ENCODE measurements at places on chromosomes 2 and 18.
A peak's percentile ranks its signal among the peaks of the same experiment; 100 is the strongest.

DNA sequence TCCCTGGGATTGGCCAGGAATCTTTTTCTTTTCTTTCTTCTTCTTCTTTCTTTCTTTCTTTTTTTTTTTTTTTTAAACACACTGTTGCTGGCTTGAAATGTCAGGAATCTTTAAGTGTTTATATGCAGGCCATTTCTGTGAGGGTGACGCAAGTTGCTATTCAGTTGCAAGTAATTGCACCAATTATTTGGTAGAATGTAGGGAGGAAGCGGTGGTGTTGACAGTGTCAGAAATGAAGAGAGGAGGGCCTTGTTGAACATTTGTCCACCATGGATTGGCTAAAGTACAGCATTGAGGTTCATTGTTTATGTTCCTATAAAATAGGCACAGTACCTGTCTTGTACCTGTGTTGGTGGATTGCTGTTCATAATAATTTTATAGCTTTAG is 6.5 kb downstream of the RPIA start:
- no peak for DNase-seq

- no peak for DNase-seq
These were observed 70.8 kb upstream of the CTAGE1 start for GRCh38 chr18:22488554-22488953.

DNA sequence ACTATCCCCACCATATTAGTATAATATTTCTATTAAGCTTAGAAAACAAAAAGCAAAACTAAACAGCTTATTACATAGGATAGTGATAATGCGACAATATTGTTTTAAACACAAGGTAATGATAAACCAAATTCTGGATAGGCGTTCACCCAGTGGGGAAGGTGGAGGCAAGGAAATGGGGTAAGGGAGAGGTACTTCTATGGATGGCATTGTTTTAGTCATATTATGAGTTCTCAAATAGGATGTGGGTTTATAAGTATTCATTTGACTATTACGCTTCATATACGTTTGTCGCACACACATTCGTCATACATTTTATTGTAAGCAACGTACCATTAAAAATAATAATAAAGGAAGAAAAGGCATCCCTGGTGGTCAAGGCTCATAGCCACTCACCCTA is 88.8 kb upstream of the DNMT3A start:
- no peak for DNase-seq

- DNase-seq: peak; percentile 73
These were observed 79.0 kb downstream of the CIB4 start for GRCh38 chr2:26561918-26562810.

DNA sequence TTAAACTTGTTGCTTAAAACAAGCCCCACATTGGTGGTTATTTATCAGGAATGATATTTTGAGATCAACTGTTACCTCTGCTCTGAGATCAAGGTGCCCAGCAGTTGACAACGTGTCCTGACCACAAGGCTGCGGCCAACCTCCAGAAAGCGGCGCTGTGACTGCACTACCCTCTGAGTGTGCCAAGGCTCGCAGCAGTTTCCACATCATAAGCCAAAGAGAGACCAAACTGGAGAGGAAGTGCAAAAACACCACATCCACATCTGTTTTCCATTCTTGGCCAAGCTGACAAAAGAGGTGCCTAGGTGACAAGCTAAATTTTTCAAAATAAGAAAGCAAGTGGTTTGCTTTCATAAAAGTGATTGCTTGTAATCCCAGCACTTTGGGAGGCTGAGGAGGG is 410.8 kb upstream of the POU3F3 start:
- peak; percentile 37 for DNase-seq

GRCh38 chr2:230914886-230915285 is 10.2 kb downstream of the GPR55 start:
- DNase-seq: peak; percentile 22

GRCh38 chr2:97988722-97989121 is 7.0 kb downstream of the TMEM131 start:
- no peak for DNase-seq

DNA sequence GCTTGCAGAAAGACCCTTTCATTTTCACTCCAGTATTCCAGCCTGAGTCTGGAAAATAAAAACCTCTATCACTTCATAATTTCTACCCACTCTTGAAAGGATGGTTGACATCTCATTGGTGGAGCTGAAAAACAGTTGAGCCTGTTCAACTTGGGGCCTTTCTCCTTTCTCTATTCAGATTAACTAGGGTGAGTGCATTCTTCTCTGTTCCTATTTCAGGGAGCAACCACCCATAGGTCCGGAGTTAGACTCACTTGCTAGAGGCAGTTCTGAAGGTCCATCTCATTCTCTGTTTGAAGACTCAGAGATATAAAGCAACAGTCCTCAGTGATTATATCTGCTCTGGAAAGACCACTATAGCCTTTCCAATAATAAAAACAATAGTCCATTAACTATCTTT is 167.9 kb upstream of the SPOPL start:
- DNase-seq: no peak

GRCh38 chr2:36754578-36754977 is 58.1 kb downstream of the VIT start:
- no peak for DNase-seq

- peak; percentile 81 for DNase-seq
These were observed 367 bp upstream of the ZNF236 start for GRCh38 chr18:76821875-76822505.

- DNase-seq: no peak
These were observed 109.0 kb downstream of the AQP4 start for GRCh38 chr18:26756556-26756955.

DNA sequence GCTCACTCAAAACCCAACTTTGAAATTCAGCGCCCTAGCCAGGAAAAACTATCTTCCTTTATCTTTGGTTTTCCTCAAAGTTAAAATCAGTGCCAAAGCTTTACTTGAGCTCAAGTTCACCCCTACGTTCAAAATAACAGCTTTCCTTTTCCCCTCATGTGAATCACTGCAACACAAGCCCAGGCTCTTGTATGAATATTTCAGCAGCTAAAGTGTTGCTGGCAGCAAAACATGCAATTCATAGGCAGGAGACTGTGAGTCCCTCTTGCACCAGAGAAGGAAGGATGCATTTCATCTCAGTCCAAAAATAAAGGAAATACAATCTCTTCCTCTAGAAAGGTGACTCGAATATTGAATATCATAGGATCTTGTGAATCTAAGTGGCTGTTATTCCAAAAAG is 461.3 kb upstream of the SOX11 start:
- no peak for DNase-seq

- no peak for DNase-seq
These were observed 305.6 kb upstream of the LRRTM1 start for GRCh38 chr2:80610108-80610507.

- DNase-seq: no peak
These were observed 131.2 kb downstream of the TRIB2 start for GRCh38 chr2:12847694-12848575.

DNA sequence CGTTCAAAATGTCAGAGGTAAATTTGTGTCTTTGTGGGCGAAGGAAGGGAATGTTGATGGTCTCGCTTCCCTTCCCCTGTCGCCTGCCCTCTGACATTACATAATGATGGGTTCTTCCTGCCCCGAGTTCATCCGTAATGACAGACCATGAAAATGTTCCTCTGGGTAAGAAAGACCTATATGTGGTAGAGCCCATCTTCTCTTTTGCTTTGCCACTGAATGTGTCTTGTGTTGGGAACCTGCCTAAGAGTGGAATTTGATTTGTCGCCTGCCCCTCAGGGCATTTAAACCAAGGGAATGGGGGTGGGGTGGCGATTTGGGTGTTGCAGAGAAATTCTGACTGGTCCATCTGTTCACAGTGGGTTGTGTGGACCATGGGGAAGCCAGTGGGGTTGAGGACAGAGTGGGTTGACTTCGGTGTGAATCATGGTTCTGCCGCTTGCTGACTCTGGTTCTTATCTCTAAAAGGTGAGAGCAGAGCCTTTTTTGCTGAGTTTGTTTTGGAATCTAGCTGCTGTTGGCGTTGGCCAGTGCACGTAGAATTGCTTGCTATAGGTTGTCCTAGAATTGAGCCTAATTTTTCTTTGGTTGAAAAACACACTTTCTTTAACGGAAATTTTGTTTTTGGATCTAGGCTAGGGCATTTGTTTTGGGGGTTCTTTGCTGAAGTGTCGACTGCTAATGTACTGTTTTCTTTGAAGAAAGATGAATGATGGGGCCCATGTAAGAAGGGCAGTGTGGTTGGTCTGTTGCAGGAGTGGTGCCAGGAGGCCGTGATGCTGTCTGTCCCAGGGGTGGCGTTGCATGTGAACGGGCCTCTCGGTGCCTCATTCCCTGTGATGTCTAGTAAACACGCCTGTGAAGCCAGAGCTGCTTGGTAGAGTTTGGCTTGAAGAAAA is 1.3 kb downstream of the INPP4A start:
- DNase-seq: no peak

DNA sequence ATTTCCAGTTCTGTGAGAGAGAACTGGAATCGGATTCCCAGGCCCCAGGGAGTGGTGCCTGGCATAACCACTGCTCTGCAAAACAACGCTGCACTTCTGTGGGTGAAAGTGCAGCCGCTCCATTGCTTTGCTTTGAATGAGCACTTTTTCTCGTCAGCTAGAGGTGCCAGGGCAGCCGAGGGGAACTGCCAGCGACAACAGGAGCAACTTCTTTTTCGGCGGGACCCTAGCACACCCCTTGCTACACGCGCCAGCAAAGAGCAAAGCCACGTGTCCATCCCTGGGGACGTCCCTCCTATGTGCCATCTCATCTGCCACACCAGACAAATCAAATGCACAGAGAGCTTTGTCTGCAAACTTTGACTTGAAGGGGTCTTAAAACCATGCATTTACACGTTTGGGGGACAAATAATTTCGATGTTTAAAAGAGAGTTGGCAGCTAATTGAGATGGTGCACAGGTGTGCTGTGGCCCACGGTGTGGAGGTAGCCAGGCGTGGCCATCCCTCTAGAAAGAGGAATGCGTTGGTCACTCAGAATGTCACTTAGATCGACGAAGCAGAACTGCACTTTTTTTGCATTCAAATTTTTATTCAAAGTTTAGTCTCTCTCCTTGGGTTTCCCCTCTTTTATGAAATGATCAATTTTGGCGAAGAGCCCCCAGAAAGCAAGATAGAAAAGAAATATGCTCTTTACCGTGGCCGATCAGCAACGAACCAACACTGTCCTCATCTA is 151.8 kb downstream of the MBP start:
- no peak for DNase-seq

DNA sequence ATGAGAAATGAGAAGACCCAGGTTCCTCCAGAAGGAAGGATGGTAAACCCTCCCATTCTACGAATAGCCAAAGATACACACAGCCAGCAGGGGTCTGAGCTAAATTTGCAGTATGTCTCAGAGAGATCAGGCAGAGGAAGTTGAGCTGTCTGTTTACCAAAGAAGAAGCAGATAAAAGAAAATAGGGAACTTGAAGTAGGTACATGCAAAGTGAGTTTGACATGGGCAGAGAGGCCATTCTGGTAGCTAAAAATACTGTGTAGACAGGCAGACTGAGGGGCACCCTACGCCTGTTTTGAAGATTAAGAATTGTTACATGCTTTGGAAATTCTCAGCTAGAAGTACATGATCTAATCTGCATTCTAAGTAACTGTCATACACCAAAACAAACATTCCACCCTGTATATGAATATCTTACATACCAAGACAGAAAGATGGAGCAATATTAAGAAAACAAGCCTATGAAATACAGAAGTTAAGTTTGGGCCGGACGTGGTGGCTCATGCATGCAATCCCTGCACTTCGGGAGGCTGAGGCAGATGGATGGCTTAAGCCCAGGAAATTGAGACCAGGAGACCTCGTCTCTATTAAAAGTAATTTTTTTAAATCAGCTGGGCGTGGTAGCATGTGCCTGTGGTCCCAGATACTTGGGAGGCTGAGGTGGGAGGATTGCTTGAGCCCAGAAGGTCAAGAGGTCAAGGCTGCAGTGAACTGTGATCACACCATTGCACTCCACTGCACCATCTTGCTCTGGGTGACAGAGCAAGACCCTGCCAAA is 157.9 kb downstream of the ANKRD44 start:
- no peak for DNase-seq

DNA sequence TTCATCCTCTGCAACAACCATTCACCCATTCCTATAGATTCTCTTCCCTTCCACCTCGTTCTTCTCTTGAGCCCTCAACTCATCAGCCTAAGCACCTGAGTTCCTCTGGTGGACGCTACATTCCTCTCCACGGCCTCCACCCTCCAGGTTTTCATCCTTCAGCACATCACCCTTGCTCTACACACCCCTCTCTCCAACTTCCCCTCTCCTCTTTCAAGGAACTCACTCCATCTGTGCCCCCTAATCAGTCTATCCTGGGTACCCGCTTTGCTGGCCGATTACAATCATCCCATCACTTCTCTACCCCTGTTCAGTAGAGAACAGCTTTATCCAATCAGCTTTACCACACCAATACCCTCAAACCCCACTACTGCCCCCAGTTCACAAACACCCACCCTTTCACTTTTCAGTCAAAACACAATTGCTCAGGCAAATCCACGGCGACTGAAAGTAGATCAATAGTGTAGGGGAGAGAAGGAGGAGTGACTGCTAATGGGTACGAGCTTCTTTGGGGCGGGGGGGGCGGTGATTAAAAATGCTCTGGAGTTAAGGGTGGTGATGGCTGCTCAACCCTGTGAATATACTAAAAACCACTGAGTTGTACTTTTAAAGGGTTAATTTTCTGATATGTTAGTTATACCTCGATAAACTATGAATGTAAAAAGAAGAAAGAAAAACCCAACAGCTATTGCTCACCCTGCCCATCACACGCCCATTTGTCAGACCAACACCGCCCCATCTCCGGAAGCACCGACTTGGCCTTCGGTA is 857 bp downstream of the DYM start:
- DNase-seq: no peak

GRCh38 chr2:106708209-106708608 is 177.8 kb downstream of the ST6GAL2 start:
- DNase-seq: no peak

- DNase-seq: no peak
These were observed 428.8 kb downstream of the THSD7B start for GRCh38 chr2:137194111-137194510.

DNA sequence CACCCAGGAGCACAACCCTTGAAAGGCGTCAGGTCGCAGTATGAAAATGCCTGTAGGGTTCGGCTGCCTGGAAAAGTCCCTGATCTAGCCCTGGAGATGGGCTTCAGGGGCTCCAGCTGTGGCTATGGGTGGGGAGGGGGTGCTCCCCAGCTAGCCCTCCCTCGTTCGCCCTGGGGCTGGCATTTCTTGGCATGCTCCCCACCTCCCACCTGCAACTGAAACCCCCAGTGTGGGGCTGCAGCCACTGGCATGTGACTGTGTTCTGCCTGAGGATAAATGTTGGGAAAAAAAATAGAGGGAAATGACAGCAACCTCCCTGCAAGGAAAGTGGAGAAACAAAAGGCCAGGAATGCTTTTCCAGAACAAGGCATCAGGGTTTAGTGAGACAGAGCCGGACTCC is 109.2 kb downstream of the COPS8 start:
- no peak for DNase-seq

GRCh38 chr2:127093648-127094210 is 13.2 kb downstream of the BIN1 start:
- no peak for DNase-seq

- no peak for DNase-seq
These were observed 102.2 kb downstream of the AP1S3 start for GRCh38 chr2:223735035-223735640.

GRCh38 chr2:163266772-163267171 is 428.2 kb upstream of the KCNH7 start:
- no peak for DNase-seq
